Hepatic stellate cell (primary cell): ENCODE measurements at places on chromosomes 4 and X.

DNA sequence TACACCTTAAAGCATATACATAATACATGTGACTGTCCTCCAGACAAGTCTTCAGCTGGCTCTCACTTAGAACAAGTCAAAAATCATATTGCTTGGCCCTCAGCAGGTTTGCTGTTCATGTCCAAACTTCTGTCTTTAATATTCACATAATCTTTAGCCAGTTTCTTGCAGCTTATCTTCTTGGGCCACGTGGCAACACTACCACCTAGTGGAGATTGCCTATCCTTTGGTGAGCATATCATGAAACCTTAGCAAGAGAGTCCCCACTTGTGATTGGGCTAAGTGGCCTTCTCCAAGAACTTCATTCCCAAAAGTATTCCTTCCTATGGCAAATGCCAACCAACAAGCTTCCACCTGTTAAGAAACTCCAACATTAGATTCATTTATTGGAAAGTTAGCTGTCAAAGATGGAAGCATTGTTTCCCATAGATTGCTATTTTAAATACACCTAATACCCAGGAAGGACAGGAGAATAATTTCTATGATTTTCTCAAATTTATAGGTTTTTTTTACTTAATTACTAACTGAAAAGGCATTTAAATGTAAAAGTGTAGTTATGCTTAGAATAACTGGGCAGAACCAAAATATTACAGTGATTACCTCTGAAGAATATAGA lies 231.9 kb upstream of the INTU start:
- peak; percentile 2 for DNase-seq

DNA sequence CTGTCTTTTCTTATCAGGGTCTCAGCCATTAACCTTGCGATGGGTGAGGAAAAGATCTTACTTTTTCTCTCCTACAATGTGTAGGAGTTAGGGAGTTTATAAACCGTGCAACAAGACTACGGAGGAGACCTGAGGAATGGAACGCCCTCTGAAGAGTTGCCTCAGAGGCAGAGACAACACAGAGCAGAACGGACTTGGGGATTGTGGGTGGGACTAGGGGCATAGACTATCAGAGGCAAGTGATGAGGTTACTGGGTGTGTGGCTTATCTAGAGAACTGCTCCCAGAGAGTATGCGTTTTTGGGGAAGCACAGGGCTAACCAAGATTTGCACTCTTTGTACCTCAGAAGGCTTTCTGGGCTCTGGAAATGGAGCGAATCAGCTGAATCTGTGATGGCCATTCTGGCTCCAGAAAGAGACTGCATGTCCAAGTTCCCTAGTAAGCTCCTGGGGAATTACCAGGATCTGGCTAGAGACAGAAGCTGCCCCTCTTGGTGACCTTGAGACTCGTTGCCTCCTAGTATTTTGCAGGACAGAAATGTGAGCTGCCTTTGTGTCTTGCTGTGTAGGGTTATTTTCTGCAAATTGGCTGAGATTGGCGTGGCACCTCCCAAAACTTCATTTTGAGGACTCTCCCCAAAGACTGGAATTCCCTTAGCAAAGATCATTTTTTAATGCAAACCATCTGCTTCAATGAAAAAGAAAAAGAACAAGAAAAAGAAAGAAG lies 118.9 kb downstream of the ARSF start:
- DNase-seq: no peak

DNA sequence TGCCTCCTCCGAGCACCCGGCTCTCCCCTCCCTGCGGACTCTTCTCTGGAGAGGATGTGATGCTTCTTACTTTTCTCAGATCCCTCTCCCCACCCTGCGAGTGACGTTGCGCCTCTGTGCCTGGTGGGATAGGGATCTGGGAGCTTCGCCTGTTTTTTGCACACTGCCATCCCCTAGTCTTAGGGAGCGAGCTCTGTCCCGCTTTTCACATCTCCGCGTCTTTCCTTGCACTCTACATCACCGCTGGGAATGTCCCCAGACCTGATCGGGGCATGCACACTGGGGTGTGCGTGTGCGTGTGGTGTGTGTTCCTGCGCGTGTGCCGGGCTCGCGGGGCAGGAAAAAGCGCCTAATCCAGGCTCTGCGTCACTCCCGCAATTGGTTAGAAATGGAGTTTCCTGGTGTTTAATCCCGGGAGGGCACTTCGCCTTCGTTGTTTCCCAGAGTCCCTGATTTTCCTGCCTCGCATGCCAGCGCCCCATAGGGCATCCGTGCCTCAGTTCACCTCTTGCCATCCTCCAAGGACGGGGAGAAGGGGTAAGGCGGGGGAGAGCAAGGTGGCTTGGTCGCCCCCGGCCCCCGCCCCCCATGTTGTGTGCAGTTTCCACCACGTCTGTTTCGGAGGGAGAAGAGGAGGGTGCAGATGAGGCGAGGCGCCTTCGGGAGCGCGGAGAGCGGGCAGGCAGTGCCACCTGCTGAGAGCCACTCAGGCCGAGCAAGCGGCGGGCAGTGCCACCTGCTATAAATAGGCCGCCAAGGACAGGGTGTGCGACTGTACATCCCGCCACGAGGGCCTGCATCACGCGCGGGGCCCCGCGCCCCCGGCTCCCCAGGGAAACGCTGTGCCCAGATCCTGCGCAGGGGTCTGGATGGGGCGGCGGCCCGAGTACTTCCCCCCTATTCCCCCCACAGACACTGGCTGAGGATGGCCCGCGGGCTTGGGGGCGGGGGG lies 759 bp upstream of the TBC1D1 start:
- DNase-seq: peak; percentile 54

GRCh38 chr4:24643774-24644520 lies 59.6 kb upstream of the DHX15 start:
- no peak for DNase-seq

GRCh38 chr4:94714365-94715160 lies 43.2 kb upstream of the BMPR1B start:
- DNase-seq: peak; percentile 55

DNA sequence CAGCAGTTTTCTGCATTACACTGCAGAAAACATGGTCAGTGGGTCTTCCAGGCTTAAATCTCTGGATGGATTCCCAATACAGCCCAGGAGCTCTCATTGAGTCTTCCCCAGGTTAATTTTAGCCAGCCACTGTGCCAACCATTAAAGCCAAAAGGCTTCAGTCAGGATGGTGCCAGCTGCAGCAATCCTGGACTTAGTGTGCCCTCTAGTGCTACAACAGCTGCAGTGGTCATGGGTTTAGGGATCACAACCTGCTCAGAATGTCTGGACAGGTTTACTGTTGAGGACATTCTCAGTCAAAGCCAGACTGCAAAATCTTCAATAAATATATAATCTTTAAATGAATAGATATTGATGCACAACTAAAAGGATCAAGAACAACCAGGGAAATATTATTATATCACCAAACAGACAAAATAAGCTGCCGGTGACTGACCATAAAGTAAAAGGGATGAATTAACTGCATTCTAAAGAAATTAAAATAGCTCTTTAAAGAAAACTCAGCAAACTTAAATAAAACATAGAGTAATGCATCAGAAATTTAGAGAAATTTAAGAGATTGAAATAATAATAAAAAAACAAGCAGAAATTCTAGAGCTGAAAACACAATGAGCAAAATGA lies 639.9 kb downstream of the SPOCK3 start:
- DNase-seq: peak; percentile 50

- peak; percentile 30 for DNase-seq
These were observed 24.3 kb downstream of the LINC00632 start for GRCh38 chrX:140733766-140734342.
